ENCODE measurements at places on chromosomes 11 and 22.

DNA sequence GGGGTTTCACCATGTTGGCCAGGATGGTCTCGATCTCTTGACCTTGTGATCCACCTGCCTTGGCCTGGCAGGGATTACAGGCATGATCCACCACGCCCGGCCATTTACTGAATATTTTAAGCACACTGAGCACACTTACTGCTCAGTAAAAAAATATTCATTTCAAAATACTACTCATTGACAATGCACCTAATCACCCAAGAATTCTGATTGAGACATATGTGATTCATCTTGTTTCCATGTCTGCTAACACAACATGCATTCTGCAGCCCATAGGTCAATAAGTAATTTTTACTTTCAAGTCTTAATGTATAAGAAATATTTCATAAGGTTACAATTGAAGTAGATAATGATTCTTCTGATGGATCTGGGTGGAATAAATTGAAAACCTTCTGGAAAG is 4.2 kb upstream of the OR52J3 start:
- no peak for DNase-seq

DNA sequence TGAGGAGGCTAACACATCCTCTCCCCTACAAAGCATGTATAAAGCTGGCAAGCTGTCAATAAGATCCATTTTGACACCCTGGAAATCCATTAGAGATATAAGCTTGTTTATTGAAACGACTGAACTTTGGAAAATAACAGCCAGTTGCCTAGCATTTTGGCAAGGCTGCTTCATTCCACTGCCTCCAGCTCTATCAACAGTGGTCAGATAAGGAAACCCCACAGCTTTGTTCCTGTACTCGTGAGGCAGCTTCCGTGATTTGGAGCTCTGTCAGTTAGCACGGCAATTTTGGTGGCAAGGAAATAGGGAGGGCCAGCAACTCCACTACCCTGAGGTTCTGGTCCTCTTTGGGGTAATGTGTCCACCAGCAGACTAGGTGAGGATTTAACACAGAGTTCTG is 2.0 kb upstream of the OR51S1 start:
- no peak for DNase-seq

DNA sequence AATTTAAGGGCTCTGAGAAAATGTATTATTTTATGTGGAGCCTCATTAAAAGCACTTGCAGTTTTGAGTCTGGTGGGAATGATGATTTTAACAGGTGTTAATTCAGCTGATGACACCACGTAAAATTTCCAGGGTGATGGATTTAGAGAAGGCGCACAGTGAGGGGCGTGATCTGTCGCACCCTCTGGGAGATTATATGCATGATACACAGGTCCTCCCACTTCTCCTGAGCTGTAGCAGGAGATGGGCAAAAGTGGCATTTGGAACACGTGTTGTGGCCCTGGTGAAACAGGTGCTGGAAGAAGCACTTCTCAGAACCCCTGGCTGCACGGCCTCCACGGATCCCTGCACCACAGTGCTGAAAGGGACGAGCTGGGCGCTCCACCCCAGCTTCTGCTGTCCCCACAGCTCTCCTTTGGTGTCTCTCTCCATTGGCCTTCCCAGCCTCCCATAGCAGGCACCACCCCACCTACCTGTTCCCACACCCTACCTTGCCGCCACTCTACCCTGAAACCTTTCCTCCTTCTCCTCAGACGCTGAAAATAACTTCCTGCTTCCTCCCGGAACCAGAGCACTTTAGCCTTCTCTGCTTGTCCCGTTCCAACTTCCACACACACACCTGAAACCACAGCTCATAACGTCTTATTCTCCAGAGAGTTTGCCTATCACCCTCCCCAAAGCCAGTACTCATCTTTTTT is 6.9 kb upstream of the SORL1 start:
- no peak for DNase-seq

GRCh38 chr22:48275412-48275811 is 1513.0 kb downstream of the TBC1D22A start:
- DNase-seq, result no peak

- DNase-seq, result no peak
Observed at GRCh38 chr22:40182231-40182835, 4.6 kb downstream of the TNRC6B start.

GRCh38 chr11:69978841-69979614 is 99.1 kb upstream of the ANO1 start:
- DNase-seq, result no peak

GRCh38 chr11:109993786-109994185 is 99.4 kb upstream of the ZC3H12C start:
- DNase-seq, result no peak

- DNase-seq, result no peak
Observed at GRCh38 chr11:83140691-83141455, 16.1 kb upstream of the PCF11 start.

DNA sequence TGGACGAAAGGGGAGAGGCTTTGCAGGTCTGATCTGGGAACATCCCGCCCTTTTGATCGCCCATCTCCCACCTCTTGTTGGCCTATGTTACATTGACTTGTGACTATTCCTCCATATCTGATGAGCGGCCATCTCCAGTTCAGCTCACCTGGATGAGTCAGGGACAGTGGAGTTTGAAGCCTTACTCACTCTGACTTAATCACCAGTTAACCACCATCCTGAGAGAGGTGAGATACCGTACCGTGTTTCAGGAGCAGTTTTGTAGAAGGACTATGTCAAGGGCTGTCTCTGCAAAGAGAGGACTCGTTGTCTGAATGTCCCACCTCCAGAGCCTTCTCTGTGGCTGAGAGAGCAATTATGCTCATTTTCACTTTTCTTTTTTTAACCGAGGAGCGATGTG is 771.7 kb downstream of the NTM start:
- no peak for DNase-seq

DNA sequence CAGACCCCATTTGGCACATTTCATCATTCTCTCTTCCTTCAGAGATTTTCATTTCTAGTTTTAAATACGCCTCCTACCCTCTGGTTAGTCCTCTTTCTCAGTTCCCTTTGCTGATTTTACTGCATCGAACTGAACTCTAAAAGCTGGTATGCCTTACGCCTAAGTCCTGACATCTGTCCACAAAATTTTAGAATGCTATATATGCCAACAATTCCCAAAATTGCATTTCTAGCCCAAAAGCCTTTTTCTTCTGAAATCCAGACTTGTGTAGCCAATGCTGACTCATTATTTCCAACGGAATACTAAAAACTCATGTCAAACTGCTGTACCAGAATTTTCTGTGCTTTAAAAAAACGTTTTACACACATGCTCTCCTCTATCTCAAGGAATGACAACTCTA is 1124.4 kb upstream of the TENM4 start:
- no peak for DNase-seq

- no peak for DNase-seq
Observed at GRCh38 chr11:95680169-95680929, 109.2 kb downstream of the FAM76B start.

- no peak for DNase-seq
Observed at GRCh38 chr11:83666149-83666548, 380.0 kb upstream of the CCDC90B start.

DNA sequence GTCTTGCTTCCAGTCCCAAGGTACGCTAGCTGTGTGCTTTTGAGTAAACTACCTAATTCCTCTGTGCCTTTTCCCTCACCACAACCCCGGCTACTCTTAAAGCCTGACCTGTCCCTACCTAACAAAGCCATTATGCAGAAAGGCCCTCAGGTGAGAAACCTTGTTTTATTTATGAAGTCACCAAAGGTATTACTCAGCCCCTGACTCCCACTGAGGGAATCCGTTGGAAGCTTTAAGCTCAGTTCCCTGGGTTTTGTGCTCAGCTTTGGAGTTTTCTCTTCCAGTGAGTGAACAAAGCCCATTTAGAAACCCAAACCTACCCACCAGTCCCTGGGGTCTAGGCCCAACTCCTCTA is 90.9 kb downstream of the APIP start:
- DNase-seq, result no peak

- DNase-seq, result peak; percentile 76
Observed at GRCh38 chr22:30287648-30288418, 1.5 kb downstream of the CASTOR1 start.

DNA sequence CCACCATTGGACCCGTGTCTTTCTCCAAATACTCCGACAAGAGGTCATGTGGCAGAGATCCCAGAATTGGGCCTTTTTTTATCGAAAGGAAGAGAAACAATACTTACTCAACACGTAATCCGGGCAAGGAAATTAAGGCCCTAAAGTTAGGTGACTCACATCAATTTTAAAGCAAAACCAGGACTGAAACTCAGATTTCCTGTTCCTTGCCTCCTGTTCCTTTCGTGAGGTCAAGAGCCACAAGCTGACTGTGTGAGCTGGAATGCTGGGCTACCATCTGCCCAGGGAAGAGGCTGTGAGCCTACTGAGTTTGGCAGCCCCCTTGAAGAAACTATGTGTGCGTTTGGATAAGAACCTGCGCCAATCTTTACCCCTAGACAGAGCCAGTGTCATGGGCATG is 27.1 kb upstream of the MRGPRX2 start:
- DNase-seq, result no peak

- no peak for DNase-seq
Observed at GRCh38 chr11:35619855-35620640, 1.8 kb downstream of the FJX1 start.

DNA sequence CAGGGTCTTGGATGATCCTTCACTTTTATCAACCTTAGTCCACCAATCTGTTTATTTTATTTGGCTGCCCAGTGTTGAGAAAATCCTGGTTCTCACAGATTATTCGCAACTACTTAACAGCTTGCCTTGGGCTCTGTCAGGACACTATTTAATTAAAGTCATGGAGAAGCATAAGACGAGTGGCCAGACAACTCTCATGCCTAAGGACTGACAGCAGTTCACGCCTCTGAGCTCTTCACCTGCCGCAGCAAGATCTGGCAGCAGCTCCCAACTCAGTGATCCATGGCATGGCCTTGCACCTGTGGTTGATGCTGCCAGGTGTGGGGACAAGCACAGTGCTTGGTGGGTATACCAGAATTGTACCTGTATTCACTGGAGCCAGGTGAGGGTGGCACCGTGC is 37.8 kb downstream of the HIRA start:
- DNase-seq, result no peak

- peak; percentile 18 for DNase-seq
Observed at GRCh38 chr11:36352922-36353321, 56.8 kb downstream of the PRR5L start.

DNA sequence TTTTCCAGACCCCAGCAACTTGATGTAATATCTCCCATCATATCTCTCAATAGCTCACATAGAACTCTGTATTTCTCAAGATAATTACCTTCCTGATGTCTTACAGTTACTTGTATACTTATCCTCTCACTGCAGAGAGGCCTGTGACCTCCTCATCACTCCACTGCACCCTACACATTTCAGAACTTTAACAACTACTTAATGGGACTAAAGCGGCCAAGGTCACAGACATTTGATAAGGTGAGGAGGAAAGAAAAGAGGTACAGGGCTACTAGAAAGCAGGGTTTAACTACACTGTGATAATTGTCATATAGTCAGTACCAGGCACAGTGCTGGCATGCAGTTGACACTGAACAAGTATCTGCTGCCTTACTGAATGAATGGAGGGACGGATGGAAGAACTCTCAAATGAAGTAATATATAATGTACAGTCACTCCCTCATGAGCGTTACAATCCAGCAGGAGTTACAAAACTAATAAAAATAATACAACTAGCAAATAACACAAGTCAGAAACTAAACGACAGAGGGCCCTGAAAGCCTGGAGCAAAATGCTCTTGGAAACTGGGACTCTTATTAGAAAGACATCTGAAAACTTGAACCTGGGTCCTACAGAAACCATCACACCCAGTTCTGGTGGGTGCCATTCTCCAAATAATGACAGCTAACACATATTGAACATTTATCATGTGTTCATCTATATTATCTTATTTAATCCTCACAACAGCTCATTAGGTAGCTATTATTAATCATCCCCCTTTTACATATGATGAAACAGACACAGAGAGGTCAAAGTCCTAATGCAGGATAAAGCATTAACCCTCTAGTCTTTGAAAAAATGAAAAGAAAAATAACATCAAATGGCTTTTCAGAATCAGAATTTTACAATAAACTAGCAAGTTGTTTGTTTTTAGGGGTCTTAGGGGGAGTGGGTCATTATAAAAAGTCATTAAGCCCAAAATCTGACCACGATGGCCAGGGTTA is 14.3 kb downstream of the PI4KA start:
- no peak for DNase-seq

DNA sequence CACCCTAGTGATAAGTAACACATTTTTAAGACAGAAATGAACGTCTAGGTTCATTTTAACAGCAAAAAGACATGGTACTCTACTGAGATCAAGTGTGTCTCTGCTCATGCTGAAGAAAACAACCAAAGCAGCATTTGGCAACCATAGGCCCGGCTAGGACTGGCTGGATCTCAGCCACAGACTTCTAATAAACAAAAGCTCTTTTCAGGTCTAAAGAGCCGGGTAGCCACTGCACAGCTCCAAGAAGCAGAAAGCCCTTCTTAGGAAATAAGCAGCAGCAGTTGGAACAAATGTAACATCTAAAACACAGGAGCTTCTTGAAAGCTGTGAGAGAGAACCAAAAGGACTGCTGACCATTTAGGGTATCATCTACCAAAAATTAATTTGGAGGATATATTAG is 37.6 kb downstream of the PITPNB start:
- DNase-seq, result no peak

GRCh38 chr11:65134240-65134951 is at the start of gene SYVN1:
Gene SYVN1 (minus strand): TSS chr11:65134519. CDS start chr11:65133601, 918 bp downstream.
- DNase-seq, result peak; percentile 80

- no peak for DNase-seq
Observed at GRCh38 chr11:131137046-131137445, 220.8 kb upstream of the SNX19 start.

DNA sequence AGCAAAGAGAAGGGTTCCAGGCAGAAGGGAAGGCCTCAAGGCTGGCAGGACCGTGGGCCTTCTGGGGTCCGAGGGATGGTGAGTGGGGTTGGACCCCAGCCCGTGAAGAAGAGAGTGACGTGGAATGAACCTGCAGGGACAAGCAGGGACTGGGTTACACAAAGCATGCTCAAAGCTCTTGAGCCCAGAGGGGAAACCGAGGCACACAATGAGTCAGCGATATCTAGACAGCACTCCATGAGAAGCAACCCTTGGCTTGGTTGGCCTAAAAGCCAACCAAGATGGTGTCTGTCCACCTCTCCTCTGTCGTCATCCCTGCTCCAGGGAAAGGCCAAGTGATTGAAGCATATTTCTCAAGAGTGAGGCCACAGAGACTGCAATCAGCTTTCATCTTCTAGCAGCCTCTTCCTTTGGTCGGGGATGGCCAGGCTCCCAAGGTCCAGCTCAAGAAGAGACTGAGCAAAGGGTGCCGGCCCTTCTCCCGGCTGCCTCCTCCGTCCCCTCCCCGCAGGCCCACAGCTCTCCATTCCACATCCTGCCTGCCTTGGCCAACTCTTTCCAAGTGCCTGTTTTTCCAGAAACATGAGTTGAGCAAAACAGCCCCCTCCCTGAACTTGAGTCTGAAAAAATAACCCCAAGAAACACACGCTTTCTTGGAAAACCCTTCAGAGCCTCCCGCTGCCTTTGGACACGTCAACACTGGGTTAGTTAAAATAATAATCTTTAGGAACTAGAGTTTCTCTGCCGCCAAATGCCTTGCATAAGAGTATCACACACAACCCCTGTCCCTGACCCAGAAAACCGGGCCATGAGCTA is 556.6 kb downstream of the MIAT start:
- no peak for DNase-seq
